ENCODE measurements at places on chromosomes 5 and 9.

DNA sequence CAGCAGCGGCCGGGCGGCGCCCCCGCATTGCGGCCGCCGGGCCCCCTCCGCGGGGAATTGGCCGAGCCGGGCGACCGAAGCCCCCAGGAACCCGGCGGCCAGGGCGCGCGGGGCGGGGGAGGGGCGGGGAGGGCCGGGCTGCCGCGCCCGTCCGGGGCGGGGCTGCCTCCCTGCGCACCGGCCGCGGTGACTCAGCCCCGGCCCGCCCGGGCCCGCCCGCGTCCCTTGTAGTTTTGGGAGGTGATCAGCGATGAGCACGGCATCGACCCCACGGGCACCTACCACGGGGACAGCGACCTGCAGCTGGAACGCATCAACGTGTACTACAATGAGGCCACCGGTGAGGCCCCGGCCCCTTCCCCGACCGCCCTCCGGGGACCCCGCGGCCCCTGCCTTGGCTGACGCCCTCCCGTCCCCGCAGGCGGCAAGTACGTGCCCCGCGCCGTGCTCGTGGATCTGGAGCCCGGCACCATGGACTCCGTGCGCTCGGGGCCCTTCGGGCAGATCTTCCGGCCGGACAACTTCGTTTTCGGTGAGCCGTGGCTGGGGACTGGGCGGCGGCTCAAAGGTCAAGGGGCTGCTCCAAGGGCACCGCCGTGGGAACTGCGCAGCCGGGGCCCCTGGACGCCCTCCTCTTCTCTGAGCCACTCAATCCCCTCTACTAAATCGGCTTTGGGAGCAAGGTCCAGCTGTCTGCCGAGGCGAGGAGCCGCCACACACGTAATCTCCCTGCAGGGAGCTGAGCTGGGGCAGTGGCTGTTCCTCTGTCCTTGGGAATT is 592 bp downstream of the TUBB4B start:
- peak; percentile 65 for DNase-seq

GRCh38 chr5:107361945-107362344 is 308.8 kb downstream of the EFNA5 start:
- DNase-seq: no peak

- no peak for DNase-seq
Measured at GRCh38 chr5:165757791-165758190, 2252.4 kb downstream of the MAT2B start.

DNA sequence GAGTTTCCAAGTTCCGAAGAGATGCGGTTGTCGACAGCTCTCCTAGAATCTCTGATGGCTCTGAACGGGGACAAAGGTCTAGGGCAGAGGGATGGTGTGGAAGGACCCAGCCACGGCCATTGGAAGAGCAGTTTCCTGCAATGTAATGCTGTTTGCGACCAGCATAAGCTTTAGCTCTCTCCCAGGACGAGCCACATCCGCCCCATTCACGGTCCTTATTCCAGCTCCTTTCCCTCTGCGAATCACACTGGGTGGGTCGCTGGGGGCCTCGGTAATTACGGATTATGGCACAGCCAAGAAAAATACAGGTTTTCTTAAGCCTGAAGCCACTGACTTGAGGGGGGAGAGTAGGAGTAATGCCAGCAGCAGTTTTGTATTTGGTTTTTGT is 22.7 kb downstream of the ANXA2R start:
- no peak for DNase-seq

GRCh38 chr5:80219391-80219790 is 36.5 kb downstream of the SERINC5 start:
- DNase-seq: no peak

DNA sequence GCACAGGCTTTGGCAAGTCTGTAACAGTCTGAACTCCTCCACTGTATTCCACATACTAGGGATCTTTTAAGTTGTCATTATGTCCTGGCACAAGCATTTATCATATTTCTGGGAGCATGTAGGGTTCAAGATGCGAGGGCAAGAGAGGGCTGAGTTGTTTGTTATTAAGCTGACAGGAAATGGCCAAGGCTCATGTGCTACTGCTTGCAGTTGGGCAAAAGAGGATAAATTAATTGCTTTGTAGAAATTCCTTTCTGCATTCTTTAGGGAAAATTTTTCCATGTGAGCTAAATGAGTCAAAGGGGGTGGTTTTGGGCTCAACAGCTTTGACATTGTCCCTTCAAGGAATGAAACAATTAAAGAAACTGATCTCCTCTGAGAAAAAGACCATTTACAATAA is 35.4 kb downstream of the DOCK8 start:
- no peak for DNase-seq

GRCh38 chr9:121863955-121864354 is 212.5 kb downstream of the DAB2IP start:
- no peak for DNase-seq

GRCh38 chr5:128629157-128629556 is 91.1 kb upstream of the FBN2 start:
- DNase-seq: no peak

- no peak for DNase-seq
Measured at GRCh38 chr5:151741678-151742423, 16.6 kb downstream of the ATOX1 start.

- no peak for DNase-seq
Measured at GRCh38 chr5:159324102-159324755, 6.1 kb downstream of the IL12B start.

DNA sequence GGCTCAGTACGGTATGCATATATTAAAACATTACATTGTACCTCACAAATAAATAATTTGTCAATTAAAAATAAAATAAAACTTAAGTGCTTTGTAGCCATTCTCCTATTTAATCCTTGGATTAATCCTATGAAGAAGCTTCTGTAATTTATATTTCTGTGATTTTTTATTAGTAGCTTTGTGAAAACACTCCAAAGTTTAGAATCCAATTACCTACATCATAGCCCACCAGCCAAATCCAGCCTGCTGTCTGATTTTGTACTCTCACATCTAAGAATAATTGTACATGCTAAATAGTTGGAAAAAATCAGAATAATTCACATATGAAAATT is 10.4 kb downstream of the MED7 start:
- DNase-seq: no peak

- no peak for DNase-seq
Measured at GRCh38 chr9:73065439-73065838, 86.2 kb upstream of the ANXA1 start.

DNA sequence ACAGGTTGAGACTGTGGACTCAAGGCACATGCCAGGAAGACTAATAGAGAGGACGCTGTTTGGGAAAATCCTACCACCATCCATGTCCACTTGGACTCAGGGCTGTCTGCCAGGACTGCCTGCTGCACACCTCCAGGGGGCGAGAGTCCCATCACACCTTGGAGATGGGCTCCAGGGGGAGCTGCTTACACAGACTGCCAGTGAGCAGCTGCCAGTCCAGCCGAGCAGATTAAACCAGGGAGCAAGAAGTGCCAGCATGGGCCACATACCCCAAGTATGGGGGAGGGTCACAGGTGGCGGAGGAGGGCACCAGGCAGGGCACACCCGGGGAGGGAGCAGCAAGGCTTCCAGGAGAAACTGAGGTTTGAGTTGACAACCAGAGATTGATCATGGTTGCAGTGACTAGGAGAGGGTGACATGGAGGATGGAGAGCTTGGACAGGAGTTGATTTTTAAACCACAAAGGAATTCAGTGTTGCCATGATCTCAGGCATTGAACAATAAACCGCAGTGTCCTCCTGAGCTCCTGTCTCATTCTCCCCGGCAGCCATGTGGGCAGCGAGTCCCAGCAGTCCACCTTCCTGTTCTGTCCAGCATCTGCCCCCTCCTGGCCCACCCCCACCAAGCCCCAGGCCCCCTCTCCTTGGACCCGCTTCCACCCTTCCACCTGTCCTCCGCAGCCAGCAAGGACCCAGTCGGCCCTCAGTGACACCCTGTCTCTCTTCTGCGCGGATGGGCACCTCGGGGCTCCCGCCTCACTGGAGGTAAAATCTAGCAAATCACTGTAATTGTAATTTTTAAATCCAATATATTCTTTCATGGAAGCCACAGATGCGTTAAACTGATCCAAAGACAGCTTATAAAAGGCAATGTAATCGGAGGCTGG is 3.1 kb upstream of the VAV2 start:
- DNase-seq: no peak

DNA sequence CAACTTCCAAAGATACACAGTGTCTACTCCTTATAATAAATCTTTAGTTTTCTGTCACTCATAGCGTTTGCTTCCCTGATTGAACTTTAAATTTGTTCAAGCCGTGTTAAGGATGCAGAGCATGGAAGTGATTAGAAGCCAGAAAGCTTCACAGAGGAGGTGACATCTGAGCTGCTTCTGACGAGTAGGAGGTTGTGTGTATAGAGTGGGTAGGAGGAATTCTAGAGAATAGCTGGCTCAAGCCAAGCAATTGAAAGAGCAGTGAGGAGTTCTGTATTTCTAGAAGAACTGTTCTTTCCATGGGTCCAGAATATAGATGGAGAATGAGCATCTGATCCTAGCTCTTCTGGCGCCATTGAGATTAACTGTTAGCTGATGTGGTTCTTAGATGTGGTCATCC is 6.0 kb downstream of the NUDT2 start:
- DNase-seq: no peak

Data from GM12891 (cell line).